NCI-H187 treated with DMSO at 0.1 percent for 48 hours (cell line): ENCODE measurements at places on chromosomes 16 and 17.

- no peak for DNase-seq
Observed at GRCh38 chr17:57948555-57949420, 6.4 kb downstream of the CUEDC1 start.

GRCh38 chr16:87330257-87330624, 13.0 kb upstream of the C16orf95 start:
- no peak for DNase-seq

- no peak for DNase-seq
Observed at GRCh38 chr16:30166202-30166902, 17.1 kb upstream of the CORO1A start.

GRCh38 chr17:32279891-32280716, 14.5 kb downstream of the RHBDL3 start:
- DNase-seq, result no peak

- DNase-seq, result no peak
Observed at GRCh38 chr16:63628812-63629211, 1493.1 kb downstream of the CDH11 start.

DNA sequence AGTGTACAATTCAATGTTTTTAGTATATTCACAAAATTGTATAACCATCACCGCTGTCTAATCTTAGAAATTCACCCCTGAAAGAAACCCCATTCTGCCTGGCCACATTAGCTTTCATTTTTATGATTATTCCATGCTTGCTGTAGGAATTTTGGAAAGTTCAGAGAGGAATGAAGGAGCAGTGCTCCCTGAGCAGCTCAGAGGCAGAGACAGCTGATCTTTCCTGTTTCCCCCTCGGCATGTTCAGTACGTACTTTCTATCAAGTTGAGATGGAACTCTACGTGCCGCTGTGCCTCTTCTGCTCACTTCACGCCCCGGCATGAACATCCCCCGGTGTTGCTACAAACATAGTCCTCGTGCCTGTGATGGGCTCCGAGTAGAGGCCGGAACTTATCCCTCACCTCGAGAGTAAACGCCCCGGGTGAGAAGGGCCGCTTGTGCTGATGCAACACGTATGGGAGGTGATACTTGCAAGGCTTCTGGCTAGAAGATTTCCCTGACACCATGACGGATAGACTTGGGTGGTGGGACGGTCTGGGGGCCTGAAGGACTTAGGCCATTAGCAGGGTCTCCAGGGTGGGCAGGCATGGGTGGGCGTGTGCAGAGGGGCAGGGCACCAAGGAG, 79.2 kb upstream of the CIBAR2 start:
- no peak for DNase-seq

DNA sequence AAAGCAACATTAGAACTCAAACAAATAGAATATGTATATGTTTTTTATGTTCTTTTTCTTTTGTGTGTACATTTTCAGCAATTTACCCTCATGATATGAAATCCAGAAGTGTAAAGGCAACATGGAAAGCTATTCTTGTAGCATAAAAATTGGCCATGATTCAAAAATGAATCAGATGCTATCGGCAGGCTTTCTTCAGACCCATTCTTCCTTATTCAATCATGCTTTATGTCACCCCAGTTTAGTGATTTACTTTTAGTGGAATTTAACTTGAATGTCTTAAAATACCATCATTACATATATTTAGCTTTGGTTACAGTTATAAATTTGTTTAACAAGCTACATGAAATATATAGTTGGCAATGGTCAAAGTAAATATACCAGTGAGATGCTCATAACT, 21.4 kb upstream of the SMIM36 start:
- no peak for DNase-seq
